ENCODE measurements at places on chromosomes 4 and X.

DNA sequence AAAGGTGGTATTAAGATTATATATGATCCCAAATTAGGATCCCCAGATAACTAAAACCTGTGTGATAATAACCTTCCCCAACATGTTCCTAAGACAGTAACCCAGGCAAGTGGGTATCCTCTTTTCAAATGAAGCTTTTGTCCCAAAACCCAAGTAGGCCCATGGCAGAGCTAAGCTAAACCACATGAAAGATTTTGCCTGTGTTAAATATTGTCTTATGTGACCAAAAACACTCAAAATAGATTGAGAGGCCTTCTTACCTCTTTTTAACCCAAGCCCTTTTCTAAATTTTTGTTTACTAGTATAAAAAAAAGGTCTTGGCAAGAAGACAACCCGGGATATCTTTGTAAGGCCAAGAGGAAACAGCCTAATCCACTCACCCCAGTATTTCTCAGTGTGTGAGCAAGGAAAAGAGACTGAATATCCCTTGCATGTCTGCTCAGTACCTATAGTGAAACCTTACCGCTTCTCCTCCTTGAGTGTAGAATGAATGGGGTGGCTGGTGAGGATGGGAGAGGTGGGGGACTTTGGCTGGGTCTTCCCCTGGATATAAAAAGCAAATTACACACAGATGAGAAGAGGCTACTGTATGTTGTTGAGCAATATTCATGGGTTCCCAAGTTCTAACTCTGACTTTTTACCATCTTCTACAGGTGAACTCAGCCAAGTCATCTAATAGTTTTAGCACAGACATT is 188.8 kb upstream of the BMP3 start:
- no peak for DNase-seq

- DNase-seq, result no peak
These were observed 52.0 kb upstream of the ACSL4 start for GRCh38 chrX:109785053-109785452.

DNA sequence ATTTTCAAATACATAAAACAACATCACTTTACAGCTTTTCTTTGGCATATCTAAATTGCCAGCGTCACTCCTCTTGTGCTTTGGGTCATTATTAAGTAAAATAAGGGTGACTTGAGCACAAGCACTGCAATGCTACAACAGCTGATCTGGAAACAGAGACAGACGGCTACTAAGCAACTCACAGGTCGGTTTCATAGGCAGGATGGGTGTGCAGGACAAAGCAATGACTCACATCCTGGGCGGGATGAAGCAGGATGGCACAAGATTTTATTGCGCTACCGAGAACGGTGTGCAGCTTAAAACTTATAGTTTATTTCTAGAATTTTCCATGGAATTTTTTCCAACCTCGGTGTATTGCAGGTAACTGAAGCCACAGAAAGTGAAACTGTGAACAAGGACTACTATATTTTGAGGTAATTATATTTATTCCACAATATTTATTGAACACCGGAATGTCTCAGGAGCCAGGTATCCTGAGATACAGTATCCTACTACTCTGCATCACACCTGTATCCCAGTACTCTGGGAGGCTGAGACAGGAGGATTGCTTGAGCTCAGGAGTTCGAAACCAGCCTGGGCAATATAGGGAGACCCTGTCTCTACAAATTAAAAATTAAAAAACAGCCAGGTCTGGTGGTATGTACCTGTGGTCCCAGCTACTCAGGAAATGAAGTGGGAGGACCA is 215.5 kb downstream of the APBB2 start:
- no peak for DNase-seq

- no peak for DNase-seq
These were observed 7.0 kb downstream of the TMSB4X start for GRCh38 chrX:12981880-12982279.

GRCh38 chrX:131675596-131676194 is 131.8 kb downstream of the OR13H1 start:
- no peak for DNase-seq

- no peak for DNase-seq
These were observed 418 bp downstream of the TAB3 start for GRCh38 chrX:30888526-30889146.

- DNase-seq, result no peak
These were observed 474.8 kb downstream of the PDGFC start for GRCh38 chr4:156496797-156497196.

DNA sequence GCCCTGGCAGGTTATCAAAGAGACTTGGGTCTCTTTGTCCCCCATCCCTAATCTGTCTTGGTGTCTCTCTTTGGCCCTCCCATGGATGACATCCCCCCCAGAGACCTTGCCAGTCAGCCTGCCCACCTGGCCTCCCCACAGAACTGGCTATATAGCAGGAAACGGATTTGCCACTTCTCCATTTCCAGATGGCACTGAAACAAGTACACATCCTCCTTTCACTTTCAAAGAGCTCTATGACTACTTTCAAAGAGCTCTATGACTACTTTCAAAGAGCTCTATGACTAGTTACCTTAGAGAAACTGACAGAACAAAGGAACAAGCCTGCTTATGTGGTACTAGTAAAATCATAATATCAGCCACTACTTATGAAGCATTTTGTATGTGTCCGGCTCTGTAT is 175.3 kb downstream of the MAML3 start:
- DNase-seq, result no peak

GRCh38 chr4:12846368-12846767 is 637.8 kb downstream of the RAB28 start:
- no peak for DNase-seq

GRCh38 chrX:43627147-43627546 is 29.0 kb upstream of the MAOA start:
- DNase-seq, result no peak

DNA sequence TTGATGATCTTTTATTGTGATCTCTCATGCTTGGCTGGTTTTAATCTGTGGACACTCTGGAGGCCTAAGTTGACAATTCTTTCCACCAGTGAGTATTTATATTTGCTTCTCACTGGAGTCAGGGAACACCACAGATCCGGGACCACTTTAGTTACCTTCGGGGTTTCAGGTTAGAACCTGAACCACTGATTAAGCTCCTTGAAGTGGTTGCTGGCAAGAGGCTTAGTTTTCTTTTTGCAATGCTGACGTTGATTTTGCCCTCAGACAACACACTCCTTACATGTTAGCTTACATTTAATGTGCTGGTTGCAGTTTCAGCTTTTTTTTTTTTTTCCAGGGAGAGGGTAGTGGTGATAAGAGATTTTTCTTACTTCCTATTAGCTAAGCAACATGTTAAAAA is 10.5 kb upstream of the ZNF330 start:
- no peak for DNase-seq

- DNase-seq, result no peak
These were observed 97.3 kb downstream of the PSAPL1 start for GRCh38 chr4:7337196-7338058.

- no peak for DNase-seq
These were observed 14.7 kb upstream of the PDE6B start for GRCh38 chr4:610411-611261.

DNA sequence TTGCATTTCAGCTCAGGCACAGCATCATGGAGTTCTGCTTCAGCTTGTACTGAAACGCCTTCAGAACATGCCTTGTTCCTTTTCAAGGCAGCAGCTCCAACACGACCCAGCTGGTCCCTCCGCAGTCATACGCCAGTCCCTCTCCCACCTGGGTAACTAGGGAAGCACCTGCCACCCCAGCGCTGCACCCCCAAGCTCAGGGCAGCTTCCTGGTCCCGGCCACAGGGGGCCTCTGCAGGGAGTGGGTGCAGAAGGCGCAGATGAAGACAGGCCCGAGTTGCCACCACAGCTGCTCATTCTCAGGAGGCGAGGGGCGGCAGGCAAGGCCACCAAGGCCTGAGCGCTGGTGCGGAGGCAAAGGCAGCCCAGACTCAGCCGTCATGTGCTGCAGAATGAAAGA is 21.8 kb downstream of the WDR1 start:
- DNase-seq, result no peak

DNA sequence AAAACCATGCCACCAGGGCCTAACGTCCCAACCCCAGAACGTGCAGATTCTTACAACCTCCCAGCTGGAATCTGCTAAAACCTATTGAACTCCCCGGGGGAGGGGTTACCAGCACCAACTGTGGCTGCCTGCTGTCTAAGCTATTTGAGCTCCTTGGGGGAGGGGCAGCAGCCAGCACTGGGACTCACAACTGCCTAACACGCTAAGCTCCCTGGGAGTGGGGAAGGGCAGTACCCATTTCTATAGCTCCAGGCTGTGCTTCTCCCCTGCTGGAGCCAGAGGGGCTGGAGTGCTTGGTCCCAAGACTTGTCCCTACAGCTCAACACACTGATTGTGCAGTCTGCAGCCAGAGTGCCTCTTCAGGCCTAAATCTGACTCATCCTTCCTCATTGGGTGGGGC is 459.8 kb upstream of the FGF16 start:
- DNase-seq, result no peak

GRCh38 chr4:179750374-179750773 is 2308.1 kb upstream of the AGA start:
- DNase-seq, result no peak

DNA sequence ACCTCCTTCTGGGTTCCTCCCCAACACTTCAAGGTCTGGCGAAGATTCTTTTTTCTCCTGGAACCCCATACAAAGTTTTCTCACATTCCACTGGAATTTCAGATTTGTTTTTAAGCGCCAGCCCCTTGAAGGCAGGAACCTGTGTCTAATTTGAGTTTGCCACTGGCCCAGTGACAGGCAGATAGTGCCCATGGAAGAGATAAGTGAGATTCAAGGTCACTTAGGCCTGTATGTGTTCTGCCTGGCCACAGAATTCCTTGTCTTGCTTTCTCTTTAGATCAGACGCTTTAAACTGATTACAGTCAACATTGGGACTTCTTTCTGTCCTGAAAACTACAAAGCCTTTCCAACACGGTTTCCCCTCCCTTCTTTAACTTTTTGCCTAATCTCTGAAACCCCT is 11.2 kb downstream of the ATOH1 start:
- no peak for DNase-seq

GRCh38 chr4:180694875-180695274 is 1548.3 kb upstream of the TENM3 start:
- DNase-seq, result no peak

GRCh38 chr4:74189331-74190043 is 31.6 kb downstream of the MTHFD2L start:
- no peak for DNase-seq

DNA sequence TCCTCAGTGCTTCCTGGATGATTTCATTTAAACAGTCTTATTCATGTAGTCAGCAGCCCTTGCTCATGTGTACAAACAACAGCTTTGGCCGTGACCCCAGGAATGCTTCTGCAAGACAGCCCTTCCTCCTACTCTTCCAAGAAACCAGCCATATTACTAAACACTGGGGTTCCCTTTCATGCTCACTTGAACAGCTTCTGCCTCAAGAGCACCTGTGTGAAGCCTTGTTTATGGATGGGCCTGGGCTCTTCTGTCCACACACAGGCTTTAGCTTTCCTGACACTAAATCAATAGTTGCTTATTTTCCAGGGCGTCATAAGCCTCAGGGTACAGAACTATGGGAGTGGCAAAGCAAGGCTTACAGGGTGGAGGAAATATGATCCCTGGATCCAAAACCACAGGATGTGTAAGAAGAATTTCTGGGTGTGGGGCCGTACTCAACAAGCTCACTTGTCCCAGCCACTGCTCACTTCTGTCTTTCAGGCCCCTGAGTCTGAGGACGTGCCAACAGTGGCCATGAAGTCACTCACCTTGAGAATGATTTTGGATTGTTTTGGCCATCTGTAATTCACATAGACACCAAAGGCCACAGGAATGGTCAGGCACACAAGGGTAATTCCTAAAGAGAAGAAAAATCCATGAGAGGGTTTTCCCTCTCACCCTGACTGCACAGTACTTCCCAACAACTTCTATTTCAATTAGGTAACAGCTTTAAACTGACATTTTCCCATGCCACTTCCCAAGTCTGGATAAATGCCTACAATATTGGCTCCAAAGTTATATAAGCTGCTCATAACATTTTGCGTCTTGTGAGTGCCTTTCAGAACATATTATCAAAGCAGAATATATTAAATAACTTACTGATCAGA is 17.7 kb downstream of the SLC10A6 start:
- DNase-seq, result no peak

DNA sequence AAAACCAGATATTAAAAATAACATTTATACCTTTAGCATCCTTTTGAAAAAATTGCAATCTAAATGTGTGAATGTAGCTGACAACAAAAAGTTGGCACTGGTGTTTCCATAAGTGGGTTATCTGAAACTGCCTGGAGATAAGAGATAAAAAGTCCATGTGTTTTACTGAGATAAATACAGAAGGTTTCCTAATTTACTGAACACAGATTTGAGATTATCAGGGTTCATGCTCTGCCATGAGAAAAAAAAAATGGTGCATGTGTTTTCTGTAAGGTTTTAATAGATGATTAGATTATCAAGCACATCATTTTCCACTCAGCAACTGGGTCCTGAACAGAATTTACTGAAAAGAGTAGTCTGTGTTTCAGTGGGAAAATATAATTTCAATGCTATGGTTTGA is 326.2 kb upstream of the SLIT2 start:
- no peak for DNase-seq

DNA sequence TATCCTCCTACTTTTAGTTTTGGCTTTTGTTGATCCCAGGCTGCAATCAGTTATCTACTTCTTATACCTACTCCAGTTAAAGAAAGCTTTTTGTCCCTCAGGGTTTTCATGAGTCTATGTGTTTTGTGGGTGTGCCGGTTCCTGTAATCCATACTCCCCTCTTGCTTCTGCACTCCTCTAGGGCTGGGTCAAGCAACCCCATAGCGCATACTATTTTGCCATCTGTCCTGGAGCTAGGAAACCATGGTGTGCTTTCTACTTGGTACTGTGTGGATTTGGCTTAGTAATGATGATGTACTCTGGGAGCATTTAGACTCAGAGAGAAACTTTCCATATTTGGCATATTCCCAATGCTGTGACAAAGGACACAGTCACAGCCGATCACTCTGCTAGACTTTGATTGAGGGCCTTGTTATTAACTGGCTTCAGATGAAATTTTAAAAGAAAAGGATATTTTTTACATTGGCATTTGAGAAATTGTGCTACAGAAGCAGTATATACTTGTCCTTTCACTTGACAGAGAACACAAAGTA is 86.1 kb upstream of the GRXCR1 start:
- no peak for DNase-seq

GRCh38 chr4:87298362-87298761 is 24.3 kb downstream of the HSD17B13 start:
- DNase-seq, result no peak

DNA sequence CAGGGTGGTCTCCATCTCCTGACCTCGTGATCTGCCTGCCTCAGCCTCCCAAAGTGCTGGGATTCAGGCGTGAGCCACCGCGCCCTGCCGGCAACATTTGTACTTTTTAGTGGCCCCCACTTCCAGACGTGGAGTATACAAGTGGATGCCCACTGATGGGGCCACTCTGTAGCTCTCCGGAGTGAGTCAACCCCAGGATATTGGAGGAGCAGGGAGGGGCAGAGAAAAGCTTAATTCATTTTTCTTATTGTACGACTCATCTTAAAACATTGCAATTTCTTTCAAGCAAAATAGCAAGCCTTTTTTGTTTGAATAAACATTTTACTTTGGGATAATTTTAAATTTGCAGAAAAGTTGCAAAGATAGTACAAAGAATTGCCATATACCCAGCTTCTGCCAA is 34.6 kb downstream of the FAM9C start:
- no peak for DNase-seq

- no peak for DNase-seq
These were observed 11.2 kb downstream of the CITED1 start for GRCh38 chrX:72294497-72294896.
